Choroid plexus epithelial cell (primary cell): ENCODE measurements at places on chromosomes 6 and 20.

- DNase-seq, result no peak
Measured at GRCh38 chr6:37126961-37127616, 42.9 kb upstream of the PIM1 start.

DNA sequence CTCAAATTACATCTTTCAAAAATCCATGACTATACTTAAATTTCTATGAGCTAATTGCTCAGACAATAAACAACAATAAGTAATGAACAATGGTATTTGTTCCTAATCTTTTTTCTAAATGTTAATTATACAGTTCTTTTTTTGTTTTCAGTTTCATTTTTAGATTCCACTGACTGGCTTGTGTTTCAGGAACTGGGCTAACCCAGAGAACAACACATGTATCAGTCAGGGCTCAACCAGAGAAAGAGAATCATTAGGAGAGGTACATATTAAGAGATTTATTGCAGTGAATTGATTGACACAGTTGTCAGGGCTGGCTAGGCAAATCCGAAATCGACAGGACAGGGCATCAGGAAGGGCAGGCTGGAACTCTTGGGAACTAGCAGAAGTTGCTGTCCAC is 182.8 kb downstream of the GRM1 start:
- no peak for DNase-seq

DNA sequence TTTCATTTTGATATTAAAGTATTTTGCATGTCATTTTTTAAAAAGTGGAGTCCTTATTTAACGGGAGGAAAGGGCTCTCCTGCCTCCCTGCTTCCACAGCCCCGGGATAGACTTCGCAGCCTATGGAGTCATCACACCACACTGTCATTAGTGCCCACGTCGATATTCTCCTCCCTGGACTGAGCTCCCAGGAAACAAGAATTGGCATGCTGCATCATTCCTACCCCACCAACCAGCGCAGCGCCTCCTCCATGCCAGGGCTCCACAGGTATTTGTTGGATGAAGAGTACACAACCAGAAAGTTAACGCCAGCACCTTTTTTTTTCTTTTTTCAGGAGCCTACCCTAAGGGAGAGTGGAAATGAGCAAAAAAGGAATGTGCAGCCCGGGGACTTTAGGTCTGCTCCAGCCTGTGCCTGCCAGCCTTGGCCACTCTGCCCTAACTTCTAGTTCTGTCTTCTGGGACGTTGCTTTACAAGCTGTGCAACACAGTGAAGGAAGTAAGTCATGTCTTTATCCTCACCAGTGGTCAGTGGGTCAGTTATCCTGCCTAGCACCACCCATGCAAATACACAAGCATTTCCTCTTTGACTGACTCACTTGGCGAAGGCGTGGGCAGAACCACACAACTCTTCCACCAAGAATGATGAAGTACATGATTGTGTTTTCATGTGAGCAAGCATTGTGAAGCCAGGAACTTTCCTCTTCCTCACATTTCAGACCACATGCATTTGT is 180.7 kb upstream of the UST start:
- DNase-seq, result peak; percentile 90

GRCh38 chr6:6564154-6564553 is 24.4 kb upstream of the LY86 start:
- no peak for DNase-seq

DNA sequence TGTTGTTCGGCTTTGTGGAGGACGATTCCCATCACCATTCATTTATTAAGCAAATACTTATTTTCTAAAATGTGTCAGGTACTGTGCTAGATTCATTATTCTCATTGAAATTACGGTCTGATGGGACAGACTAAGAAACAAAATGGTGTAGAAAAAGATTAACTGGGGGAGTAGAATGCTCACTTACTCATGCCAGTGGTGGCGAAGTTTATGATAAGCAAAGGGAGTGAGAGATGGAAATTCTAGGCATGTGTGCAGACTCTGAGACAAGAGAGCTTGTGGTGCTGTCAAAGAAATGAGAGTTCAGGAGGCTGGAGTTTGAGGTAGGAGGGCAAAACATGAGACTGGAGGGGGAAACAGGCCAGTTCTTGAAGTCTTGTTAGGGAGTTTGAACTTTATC is 896 bp downstream of the RPP21 start:
- no peak for DNase-seq

DNA sequence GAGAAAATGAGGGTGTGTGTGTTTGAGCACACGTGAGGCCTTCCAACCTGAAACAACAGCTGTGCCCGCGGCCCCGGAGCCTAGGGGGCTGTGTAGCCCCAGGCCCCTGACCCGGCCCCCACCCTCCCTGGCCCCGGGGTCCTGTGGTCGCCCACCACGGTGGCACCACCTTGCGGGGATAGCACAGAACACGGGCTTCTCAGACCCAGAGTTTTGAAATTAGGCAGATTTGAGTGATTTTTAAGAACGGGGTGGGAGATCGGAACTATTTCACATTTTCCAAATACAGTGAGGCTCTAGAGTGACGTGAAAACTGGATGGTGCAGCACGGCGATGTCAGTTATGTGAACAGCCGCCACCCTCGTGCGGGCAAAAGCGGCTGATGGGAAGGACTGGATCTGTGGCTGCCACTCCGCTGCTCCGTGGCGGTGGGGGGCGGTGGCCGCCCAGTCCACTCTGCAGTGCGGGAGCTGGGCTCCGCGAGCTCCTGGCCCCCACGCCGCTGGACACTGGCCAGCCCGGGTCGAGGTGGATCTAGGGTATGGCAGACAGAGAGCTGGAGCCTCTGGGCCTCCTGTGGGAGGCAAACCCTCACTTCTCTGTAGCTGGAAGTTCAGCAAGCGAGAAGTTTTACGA is 17.3 kb upstream of the BHLHE23 start:
- no peak for DNase-seq

GRCh38 chr20:43727980-43728590 is 1.3 kb upstream of the GTSF1L start:
- no peak for DNase-seq

DNA sequence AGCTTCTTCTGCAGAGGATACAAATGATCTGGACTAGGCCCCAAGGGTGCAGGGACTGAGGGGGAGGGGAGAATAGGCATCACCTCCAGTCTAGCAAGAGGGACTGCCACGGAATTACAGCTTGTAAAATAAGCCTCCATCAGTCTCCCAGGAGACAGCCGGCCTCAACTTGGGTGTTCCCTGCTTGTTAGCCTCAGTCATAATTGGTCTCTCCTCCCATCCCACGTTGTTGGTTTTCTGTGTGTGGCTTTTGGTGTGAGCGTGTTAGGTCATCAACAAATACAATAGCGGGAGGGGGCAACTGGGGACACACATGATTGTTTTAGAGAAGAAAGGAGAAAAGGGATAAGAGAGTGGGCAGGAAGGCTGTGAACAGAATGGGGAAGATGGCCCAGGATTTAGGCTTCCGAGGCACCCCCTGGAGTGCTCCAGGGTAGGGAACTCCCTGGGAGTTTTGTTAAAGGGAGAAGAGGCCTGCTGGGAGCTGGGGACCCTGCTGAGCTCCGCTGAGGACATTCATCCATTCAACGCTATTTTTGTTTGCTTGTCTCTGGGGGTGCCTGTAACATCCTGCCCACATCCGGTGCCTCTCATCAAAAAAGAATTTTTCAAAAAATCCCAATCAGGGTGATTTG is 9.2 kb downstream of the FOXA2 start:
- peak; percentile 7 for DNase-seq

DNA sequence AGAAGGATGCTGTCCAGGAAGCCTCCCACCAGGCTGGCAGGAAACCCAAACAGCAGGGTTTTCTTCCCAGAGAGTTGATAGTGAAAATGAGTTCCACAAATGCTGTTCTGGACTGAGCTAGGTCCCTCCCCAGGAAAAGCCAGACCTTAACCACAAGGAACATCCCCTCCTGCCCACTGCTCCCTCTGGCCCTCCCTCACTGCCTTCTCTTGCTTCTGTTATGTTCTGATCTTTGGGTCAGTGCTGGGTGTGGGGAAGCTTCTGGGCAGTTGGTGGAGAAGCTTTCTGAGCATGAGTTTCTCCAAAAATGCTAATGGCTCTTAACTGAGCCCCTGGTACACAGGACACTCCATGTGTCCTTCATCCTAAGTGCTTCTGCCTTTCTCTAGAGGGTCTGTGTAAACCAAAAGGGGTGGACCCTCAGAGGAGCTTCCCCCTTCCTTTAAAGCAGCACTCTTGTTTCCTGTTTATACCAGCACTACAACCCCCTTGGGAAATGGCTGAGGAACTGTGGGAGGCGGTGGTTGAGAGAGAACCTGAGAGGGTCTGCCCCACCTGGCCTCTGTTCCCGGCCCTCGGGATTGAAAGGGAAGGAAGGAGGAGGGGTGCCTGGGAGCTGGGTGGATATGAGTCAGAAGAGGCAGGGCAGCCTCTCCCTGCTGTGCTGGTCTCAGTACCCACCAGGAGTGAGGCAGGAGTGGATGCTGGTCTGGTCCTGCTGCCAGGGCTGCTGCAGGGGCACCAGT is 42.0 kb downstream of the CDS2 start:
- peak; percentile 73 for DNase-seq

- DNase-seq, result no peak
Measured at GRCh38 chr6:36692220-36692619, 5.4 kb upstream of the RAB44 start.

DNA sequence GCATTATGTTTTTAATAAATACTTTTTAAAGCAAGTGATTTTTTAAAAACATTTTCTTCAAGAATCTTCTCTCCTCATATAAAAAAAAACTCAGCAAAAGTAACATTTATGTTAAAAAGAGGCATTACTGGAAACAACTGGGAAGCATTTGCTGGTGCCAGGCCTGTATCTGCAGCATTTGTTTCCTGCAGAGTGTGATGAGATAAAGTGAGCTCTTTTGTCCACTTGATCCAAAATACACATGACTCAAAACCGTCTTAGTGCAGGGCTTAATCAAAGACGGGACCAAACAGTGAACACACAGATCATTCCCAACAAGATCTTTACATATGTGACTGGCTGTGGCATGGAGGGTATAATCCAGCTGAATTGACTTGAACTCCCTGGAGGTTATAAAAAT is 28.3 kb upstream of the RIPPLY2 start:
- DNase-seq, result no peak

- DNase-seq, result no peak
Measured at GRCh38 chr6:10084111-10084986, 330.5 kb downstream of the TFAP2A start.

GRCh38 chr6:137801352-137802114 is 65.5 kb upstream of the TNFAIP3 start:
- DNase-seq, result no peak

DNA sequence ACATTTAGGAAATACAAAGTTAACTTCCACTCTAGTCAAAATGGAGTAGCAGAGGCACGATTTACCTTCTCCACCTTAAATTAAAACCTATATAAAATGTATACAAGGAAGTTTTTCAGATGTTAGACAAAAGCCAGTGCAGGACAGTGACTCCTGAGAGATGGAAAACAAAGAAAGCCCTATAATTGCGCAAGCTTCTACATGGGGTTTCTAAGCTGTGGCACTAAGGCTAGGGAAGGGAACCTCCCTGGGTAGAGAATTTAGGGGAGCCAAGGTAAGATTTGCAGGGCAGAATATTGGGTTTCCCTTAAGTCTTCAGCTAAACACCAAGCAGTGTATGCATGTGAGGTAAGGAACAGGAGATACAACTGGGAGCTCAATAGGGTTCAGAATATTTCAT is 18.5 kb upstream of the ZC3H12D start:
- DNase-seq, result no peak

GRCh38 chr6:12516070-12516469 is 200.5 kb upstream of the PHACTR1 start:
- DNase-seq, result peak; percentile 33

- no peak for DNase-seq
Measured at GRCh38 chr6:149948011-149948410, 6.2 kb downstream of the ULBP2 start.

- no peak for DNase-seq
Measured at GRCh38 chr6:52403627-52404026, 16.5 kb upstream of the EFHC1 start.

GRCh38 chr6:46796848-46797580 is 3.8 kb downstream of the MEP1A start:
- no peak for DNase-seq

- DNase-seq, result no peak
Measured at GRCh38 chr6:43884652-43885022, 114.6 kb downstream of the VEGFA start.

- DNase-seq, result no peak
Measured at GRCh38 chr6:55167860-55168259, 6.5 kb upstream of the HCRTR2 start.

DNA sequence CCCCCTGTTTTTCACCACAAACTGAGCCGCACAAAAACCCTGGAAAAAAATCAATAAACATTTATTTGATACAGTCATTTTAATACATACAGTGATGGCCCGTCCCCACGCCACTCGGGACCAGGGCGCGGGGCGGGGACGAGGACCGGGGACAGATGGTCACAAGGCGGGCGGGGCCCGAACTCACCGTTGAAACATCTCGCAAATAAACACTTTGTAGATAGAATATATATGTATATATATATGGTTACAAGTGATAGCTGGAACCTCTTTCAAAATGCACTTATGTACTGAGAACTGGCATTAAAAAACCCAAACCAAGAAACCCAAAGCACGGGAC is 418 bp upstream of the UCKL1 start:
- DNase-seq, result no peak

DNA sequence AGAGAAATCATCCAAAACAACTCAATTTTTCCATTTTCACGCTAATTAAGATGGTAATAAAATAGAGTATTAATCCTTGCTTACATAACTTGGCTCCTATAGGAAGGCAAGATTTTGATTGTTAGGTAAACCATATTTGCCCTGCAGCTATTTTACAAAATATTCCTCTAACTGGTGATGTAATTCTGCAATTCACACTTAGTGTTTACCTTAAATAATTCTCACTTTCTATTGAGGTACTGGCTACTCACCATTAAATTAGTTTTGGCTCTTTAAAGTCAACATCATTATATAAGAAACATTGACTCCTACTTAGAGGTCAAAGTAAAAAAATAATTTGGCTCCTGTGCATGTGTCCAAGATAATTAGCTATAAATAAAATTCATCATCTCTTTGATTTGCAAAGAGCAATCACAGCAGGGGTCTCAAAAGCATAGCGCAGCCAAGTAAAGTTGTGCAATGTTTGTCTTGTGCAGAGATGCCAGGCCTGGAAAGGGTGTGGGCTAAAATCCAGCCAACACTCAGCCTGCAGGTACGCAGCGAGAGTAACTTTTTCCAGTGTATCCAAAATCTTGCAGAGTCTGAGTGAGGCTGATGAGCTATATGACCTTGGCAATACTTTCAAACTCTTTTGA is 501.2 kb downstream of the MMUT start:
- peak; percentile 25 for DNase-seq

- no peak for DNase-seq
Measured at GRCh38 chr6:91303326-91303725, 716.5 kb upstream of the MAP3K7 start.
